ENCODE measurements at places on chromosomes 4 and X. TPM values are rescaled to one million over a fixed set of nuclear protein-coding genes. Genes with fewer than 3 reads are reported as not detected.

MTNR1A gene
- total RNA-seq, result not detected

XAGE1A gene
- total RNA-seq, result not detected

PAGE5 gene
- total RNA-seq, result not detected

ARMCX5 gene
- total RNA-seq, result 14.8 TPM

CLTRN gene
- 2.0 TPM for total RNA-seq

- no peak for DNase-seq
Measured at GRCh38 chrX:100717363-100717762, 14.6 kb downstream of the SYTL4 start.

GRCh38 chrX:72258174-72258573 lies 18.9 kb downstream of the RPS4X start:
- DNase-seq, result no peak

DNA sequence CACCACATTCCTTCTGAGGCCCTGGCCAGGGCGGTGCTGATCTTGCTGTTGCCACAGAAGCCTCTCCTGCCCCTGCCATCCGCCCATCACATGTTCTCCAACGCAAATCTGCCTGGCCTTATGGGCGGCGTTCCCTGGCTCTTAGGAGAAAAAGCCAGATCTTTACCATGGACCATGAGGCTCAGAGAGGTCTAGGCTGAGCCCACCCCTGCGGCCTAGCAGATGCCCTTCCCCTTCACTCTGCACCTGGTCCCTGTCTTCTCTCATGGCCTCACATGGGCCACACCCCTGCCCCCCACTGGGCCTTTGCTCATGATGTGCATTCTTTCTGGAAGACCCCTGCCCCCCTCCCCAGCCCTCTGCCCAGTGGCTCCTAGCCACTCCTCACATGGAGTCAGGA lies 78.5 kb downstream of the CRMP1 start:
- no peak for DNase-seq

DNA sequence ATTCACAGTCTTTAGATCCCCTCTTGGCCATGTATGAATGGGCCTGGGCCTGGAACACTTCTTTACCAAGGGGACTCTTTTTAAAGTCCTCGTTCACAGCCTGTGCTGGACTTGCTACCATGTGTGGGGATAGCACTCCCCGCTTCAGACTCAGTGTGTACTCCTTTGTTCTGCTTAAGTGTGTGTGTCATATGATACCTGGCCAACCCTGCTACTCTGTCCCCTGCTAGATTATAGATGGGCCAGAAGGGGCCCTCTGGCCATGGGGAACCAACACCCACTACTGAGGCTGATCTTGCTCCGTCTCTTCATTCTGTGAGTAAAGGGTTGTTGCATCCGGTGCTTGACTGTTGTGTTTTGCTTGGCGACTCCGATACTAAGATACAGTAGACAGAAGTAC lies 8.0 kb downstream of the CCDC110 start:
- no peak for DNase-seq

DNA sequence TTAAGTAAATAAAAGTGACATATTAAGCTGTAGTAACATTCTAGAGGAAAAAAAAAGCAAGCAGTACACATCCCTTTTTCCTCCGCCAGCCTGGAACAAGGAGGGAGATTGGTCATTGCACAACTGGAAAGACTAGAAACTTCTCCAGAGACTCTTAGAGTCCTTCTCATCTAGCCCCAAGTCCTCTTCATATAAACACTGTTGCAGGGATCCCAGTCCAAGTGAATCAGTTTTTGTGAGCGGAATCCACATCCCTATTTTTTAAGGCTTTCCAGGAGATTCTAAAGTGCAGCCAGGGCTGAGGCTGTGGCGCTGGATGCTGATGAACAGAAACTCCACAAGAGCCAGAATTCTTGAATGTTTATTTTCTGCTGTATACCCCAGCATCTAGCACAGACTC lies 23.8 kb downstream of the REELD1 start:
- DNase-seq, result no peak

DNA sequence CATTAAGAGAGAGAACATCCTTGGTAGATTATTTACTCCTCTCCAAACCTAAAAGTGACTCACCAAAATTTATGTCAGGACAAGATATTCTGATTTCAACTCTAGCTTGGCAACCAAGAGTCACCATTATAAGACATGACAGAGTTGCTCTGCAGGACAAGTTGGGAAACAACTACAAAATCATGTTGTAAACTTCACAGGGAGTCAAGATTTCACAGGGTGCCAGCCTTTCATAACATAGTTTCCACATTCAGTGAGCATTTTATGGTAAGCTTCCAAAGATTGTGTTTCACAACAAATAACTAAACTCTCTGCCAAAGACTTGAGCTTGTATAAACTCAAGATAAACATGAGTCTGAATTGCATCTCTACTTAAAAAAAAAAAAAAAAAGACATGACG lies 121.0 kb upstream of the DIAPH2 start:
- DNase-seq, result no peak

DNA sequence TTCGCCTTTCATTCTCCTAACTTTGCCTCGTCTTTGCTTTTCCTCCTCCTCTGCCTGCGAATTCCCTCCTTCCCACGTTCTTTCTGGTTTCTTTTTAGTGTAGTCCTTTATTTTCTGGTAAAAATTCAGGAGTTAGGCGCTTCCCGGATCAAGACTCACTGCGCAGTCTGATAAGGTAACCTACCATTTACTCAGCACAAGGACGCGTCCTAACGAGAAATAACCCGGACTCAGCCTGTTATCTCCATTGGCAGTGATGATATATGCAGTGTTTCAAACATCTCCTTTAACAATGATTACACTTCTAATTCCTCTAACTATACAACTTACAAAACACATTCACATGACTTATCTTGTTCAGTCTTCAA lies 357 bp upstream of the ETNPPL start:
- DNase-seq, result no peak

- DNase-seq, result no peak
Measured at GRCh38 chr4:162356181-162356580, 192.4 kb upstream of the FSTL5 start.

DNA sequence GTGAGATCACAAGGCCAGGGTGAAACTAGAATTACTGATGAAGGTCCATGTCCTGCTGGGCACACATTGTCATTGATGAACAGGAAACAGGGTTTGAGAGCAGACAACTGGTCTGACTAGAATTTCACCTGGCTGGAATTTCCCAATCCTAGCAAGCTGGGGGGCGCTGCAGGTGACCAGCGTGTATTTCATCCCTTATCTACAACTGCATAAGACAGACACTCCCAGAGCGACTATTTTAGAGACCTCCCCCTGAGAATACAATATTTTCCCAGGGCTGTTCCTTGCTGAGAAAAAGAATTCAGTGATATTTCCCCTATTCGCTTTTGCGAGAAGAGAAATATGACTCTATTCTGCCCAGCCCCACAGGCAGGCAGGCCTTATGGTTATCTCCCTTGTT lies 432.6 kb upstream of the GALNT7 start:
- no peak for DNase-seq
